Activated T-cell treated with anti-CD3 and anti-CD28 coated beads for 1 hour (primary cell): ENCODE measurements at places on chromosomes 4 and X.

GRCh38 chrX:45824471-45824870 lies 623.8 kb upstream of the DIPK2B start:
- DNase-seq, result no peak

- DNase-seq, result no peak
These were observed 104.9 kb downstream of the FAM13A start for GRCh38 chr4:88952081-88952480.

GRCh38 chr4:43351970-43352806 lies 459.7 kb downstream of the GRXCR1 start:
- DNase-seq, result no peak

DNA sequence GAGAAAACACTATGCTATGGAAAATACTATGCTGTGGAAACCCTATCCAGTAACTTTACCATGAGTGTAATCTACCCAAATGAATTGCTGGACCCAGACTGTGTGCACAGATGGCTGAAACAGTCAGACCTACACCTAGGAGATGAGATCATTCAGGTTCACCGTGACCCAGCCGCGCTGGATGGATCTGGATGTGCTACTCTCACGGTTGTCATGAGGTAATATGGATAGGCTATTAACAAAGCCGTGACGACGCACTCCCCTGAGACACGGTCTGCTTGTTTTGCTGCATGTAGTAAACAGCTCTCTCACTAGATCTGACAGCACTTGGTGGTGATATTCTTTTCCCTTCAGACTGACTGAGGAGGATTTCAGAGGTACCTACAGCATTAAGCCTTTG lies 832.5 kb upstream of the GRID2 start:
- DNase-seq, result no peak

GRCh38 chr4:71195924-71196323 lies 142.9 kb upstream of the SLC4A4 start:
- DNase-seq, result no peak

- DNase-seq, result no peak
These were observed 211.0 kb upstream of the ADGRL3 start for GRCh38 chr4:60989141-60989540.

DNA sequence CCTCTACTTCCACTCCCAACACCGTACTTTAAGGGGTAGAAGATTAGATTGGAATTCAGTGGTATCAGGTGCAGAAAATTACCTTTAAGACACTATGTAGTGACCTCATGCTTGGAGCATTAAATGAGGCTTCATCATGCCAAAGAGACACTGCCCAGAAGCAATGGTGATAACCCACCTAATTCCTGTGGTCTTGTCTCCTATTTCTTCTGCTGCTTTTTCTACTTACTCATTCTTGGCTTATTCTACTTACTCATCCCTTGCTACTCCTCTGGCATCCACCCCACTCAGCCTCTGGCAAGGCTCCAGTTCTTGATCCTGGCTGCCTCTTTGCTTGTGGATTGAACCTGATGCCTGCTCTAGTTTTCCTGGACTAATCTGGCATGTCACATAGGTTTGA lies 62.3 kb upstream of the ADAMTS3 start:
- DNase-seq, result no peak

GRCh38 chr4:53644607-53645006 lies 53.3 kb upstream of the LNX1 start:
- no peak for DNase-seq

- DNase-seq, result no peak
These were observed 6.3 kb downstream of the SSR4 start for GRCh38 chrX:153800746-153801145.

DNA sequence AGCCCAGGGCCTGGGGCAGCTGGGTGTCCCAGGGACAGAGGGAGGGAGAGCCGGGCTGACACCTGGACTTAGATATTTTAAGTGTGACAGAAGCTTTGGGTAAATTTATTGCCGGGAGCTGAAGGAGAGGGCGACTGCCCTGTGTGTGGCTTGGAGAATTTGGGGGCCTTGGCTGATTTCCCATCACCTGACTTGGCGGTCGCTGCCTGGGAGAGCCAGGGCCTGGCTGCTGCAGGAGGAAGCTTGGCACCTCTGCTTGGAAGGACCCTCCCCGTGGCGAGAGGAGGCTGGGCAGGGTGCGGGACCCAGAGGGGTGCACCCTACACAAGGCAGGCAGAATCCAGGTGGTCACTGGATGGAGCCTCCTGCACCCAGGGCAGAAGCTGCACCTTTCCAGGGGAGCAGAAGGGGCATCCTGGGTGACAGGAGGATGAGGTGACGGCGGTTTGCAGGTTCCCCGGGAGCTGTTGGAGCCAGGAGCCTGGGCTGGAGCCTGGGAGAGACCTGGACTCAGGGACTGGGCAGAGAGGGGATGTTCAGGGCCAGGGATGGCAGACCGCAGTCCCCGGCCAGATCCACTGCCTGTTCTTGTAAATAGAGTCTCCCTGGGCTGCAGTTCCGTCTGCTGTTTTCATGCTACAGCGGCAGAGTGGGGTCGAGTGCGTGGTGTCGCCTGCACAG lies 72.0 kb downstream of the RGS12 start:
- DNase-seq, result no peak

- no peak for DNase-seq
These were observed 9.8 kb downstream of the GUCY1A1 start for GRCh38 chr4:155676430-155676825.

DNA sequence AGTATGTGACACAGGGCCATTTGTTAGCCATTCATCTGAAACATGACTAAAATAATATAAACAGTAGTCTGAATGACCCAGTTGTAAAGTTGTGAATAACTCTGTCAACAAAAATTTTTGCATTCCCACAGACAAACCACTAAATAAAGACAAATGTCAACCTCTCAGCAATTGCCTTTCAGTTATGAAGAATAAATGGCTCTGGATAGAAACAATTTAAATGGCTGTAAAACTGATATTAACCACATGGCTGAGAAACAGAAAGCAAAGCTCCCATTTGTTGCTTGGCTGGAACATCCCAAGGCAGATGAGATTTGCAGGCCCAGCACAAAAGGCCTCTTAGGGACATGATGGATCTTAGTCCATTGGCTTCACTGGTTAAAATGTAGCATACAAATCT lies 296.3 kb downstream of the GALNTL6 start:
- no peak for DNase-seq

GRCh38 chrX:69016293-69016941 lies 148.8 kb downstream of the PJA1 start:
- DNase-seq, result no peak

DNA sequence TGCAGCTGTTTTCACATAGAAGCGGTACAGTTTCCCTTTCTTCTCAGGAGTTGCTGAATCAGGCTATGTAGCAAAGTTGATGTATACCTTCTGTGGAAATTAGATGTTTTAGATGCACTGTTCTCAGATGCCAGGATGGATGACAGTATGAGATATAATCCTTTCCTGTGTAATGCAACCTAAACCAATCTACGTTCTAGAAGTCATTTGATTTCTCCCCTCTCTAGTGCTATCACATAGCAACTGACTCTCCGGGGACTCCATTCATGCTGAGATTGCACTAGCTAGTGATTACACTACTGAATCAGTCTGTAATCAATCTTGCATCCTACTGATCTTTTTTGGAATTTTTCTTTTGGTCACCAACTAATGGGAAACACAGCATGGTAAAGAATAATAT lies 1881.7 kb downstream of the PCDH7 start:
- no peak for DNase-seq

GRCh38 chr4:115850799-115851509 lies 737.5 kb upstream of the NDST4 start:
- no peak for DNase-seq

DNA sequence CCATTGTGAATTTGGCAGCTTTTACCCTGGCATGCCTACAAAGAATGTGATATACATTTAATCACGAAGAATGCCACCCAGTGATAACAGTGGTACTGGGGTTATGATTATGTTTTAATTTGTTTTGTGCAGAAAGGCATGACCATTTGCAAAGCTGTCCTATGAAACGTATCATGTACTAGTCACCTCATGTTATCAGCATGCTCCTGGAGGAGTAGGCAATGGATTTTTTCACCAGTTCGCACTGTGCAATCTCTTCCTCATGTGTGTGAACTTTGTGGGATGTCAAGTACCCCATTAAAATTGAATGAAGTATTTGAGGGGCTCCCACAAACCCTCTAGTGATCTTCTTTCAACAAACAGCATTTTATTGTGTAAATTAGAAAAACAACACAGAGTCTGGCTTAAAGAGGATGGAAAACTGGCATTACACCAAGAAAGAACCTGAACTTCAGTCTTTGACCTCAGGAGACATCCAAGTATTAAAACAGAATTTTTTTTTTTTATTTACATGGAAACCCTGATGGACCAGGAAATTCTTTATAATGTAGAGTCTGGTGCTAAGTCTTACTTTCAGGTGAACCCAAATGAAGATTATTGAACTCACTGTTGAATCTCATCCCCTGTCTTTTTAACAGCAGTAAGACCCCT lies 200.6 kb upstream of the PGRMC2 start:
- DNase-seq, result no peak

DNA sequence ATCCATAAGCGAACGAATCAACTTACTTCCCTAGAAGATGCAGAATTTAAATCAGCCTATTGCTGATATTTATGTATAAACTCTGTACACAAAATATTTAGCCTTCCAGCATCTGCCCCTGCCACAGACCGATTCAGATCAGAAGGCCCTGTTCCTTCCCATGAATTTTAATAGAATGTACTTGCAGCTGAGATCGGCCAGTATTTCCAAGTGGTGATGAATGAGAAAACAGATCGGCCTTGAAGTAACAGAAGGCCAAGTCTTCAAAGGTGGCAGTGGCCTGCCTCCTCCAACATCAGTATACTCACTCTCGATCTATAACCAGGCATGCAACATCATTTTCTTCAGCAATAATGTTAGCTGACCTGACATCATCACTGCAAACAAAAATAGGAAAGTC lies 66.4 kb downstream of the PRKG2 start:
- DNase-seq, result no peak

- DNase-seq, result no peak
These were observed 13.8 kb upstream of the STBD1 start for GRCh38 chr4:76292730-76293129.

- DNase-seq, result no peak
These were observed 26.8 kb upstream of the SPARCL1 start for GRCh38 chr4:87555773-87556619.

DNA sequence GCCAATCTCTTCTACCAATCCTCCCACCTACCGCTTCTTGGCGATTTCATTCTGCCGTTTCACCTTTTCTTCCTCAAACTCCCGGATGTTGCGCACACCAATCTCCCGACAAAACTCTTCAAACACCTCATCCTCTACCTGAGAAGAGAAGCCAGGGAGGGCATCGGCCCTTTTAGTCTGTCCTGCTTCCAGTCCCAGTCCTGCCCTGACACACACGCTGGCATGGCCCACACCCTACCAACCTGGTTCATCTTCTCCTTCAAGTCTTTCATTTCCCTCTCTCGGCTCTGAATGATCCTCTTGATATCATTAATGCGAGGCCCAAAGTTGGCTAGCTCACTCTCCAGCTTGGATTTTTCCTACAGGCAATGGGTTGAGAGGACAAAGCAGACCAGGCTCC lies 18.9 kb downstream of the SMC1A start:
- no peak for DNase-seq

- no peak for DNase-seq
These were observed 242.7 kb downstream of the PPP1R2C start for GRCh38 chrX:42535233-42535632.

DNA sequence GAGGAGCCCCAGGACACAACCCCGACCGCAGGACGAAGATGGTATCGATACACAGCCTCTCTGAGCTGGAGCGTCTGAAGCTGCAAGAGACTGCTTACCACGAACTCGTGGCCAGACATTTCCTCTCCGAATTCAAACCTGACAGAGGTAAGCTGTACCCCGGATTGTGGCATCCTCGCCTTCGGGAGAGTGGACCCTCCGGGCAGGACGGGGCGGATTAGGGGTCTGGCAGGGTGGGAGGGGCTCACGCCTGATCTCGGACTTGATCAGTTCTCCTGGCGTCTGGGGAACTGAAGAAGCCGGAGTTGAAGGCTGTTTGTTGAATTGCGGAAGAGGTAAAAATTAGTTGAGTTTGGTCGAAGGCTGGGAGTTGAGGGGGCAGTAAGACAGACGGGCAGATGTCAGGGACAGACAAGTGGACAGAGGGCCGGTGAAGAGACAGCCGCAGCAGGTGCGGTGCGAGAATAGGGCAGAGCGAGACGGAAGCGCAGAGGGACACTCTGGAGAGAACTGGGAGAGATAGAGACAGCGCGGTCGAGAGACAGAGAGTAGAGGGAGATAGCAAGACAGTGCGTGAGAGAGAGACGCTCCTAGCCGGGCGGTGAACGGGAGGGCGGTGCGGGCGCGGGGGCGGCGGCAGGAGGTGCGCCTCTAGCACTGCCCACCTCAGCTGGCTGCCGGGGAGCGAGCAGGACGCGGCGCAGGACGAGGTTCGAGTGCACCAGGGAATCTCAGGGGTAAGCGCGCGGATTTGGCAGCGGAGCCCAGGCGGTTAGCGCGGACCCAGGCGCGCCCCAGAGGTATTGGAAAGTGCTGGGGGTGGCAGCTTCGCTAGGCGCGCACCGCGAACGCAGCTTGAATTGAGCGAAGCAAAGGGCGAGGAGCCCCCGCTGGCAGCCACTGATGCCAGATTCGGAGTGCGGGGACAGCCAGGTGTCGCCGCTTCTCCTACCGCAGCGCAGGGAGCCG lies 23.9 kb downstream of the ARHGAP36 start:
- no peak for DNase-seq

DNA sequence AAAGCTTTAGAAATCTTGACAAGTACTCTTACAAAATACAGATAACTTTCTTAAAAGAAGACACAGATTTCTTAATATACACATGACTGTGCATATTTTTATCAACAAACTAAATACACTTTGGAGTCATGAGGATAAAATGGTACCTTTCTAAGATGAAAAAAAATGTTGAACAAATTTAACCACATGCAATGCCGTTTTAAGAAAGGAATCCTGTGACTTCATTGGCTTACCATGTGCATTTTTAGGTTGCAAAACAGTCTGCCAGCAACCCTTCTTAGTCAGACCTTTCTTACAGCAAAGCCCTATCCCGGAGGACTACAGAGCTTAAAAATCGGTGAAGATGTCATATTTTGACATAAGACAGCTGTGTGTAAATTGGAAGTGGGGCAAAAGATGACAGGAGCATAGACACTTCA lies 51.7 kb downstream of the GASK1B start:
- no peak for DNase-seq

- no peak for DNase-seq
These were observed 137.8 kb upstream of the GPR101 start for GRCh38 chrX:137171626-137172025.

GRCh38 chr4:158850371-158850770 lies 81.5 kb downstream of the FNIP2 start:
- DNase-seq, result no peak

DNA sequence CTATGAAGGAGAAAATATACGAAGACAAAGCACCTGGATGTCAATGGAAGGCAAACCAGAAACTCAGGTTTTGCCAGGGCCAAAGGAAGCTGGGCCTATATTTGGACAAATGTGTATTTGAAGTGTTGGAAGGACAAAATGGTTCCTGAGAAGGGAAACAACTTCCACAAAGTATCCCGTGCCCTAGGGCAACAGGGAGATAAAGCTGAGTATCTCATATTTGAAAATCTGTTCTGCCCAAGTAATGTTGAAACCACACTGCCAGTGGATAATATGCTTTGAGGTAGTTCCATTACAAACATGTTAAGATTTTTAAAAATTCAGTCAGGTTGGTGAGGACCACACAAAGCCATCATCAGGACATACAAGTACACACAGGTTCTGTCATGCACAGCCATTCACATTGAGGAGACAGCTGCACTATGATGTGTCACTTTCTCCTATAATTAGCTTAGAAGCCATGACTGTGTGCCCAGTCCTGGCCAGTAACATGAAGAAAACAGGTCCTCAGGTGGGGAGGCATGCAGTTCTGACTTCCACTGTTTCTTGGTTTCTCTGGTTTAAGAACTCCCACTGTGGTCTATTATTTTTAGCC lies 116.4 kb downstream of the PWWP3B start:
- DNase-seq, result no peak

GRCh38 chrX:110987292-110987691 lies 108.7 kb upstream of the PAK3 start:
- DNase-seq, result no peak
